ENCODE measurements at places on chromosomes 12 and 14.

DNA sequence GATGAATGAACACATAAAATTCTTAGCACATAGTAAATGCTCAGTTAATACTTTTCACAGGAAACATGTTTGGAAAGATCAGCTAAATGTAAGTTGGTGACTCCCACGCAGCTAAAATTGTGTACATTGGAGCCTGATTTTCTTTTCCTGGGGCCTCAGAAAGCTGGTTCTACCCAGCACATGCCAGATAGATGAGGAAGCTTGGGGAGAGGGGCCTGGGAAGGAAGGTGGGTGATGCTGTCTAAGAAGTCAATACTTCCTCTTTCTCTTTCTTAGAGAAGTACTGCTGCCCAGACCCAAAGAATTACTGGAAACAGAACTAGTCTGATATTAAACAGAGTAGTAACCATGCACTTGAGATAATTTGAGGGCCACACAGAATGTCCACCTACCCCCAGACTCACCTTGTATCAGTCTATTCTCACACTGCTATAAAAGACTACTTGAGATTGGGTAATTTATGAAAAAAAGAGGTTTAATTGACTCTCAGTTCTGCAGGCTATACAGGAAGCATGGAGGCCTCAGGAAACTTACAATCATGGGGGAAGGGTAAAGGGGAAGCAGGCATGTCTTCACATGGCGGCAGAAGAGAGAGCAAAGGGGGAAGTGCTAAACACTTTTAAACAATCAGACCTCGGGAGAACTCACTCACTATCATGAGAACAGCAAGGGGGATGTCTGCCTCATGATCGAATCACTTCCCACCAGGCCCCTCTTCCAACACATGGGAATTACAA lies 123.3 kb upstream of the MED13L start:
- DNase-seq: no peak

DNA sequence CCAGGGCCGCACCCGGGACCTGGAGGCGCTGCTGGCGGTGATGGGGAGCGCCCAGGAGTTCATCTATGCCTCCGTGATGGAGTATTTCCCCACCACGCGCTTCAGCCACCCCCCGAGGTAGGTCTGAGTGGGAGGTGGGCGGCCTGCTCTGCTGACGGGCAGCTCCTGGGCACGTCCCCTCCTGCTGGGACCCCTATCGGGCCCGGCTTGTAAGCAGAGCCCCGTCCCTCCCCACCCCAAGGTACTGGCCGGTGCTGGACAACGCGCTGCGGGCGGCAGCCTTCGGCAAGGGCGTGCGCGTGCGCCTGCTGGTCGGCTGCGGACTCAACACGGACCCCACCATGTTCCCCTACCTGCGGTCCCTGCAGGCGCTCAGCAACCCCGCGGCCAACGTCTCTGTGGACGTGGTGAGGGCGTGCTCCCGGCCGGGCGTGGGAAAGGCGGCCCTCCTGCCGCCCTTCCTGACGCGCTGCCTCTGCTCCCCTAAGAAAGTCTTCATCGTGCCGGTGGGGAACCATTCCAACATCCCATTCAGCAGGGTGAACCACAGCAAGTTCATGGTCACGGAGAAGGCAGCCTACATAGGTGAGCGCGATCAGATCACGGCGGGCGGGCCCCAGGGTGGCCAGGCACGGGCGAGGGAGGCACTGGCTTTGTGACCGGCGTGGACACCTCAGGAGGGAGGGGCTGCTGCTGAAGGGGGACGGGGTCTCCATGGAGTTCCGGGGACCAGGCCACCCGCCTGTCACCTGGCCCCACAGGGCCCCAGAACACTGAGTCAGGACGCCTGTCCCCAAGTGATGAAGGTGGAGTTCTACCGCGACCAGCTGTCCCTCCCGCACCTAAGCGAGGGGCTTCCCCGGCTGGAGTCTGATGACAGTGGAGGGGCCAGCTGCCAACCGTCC lies 7.3 kb downstream of the PLD4 start:
- DNase-seq: no peak

GRCh38 chr12:15522574-15523187 lies 200.4 kb downstream of the PTPRO start:
- DNase-seq: no peak

GRCh38 chr12:40583743-40584142 lies 108.5 kb upstream of the CNTN1 start:
- DNase-seq: no peak

DNA sequence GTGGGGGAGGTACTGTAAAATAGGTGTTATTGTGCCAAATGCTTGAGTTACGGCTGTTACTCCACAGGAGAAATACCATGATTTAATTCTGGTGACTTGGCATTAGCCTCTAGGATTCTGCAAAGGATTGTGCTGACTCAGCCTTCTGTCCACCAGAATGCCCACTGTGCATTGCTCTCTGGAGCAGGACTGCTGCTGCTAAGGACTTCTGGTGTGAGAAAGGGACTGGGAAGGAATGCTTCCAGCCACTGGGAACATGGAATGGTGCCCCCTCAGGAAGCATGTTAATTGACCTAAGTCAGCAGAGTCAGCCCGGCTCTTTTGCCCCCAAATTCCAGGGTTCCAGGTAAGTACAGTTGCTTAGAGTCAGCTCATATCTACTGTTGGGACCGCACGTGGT lies 32.9 kb downstream of the ZFHX2 start:
- DNase-seq: no peak

GRCh38 chr12:1162081-1162760 lies 171.2 kb downstream of the ERC1 start:
- no peak for DNase-seq

GRCh38 chr14:52987514-52987913 lies 36.7 kb upstream of the FERMT2 start:
- DNase-seq: no peak

DNA sequence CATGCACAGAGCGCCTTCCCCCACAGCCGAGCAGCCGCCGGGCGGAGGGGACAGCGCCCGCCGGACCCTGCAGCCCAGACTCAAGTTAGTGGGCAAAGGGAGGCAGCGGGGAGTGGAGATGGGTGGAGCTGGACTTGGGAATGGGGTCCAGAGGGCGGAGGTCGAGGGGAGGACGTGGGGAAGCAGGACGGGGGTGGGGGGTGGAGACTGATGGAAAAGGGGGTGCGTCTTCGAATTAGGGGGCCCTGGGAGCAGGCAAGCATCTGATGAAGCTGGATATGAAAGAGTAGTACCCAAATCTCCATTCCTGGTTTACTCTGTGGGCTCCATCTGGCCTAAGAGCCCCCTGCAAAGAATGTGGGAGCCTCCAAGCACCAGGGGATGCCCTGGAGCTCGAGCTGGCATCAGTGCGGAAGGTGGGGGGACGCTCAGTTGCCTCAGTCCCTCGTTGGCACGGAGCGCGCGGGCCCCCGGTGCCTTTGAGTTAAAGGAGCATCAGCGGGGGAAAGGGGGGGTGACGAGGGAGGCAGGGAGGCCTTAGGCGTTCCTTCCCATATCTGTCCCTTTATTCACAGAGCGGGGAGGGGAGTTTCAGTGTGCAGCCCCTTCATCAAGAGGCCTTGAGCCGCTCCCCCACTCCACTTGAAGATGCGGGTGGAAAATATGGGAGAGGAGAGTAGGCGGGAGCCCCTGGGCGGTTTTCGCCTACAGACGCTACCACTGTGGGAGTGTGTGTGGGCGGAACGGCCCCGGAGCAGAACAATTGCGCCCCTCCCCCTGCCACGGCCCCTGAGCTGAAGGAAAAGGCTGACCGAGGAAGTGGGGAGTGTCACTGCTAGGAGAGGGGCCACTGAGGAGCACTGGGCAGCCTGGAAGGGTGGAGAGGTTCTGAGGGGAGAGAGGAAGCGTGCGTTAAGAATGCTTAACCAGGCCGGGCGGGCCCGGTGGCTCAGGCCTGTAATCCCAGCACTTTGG lies 644 bp downstream of the NAB2 start:
- no peak for DNase-seq

GRCh38 chr14:103227094-103227768 lies 104.0 kb downstream of the TNFAIP2 start:
- DNase-seq: no peak

DNA sequence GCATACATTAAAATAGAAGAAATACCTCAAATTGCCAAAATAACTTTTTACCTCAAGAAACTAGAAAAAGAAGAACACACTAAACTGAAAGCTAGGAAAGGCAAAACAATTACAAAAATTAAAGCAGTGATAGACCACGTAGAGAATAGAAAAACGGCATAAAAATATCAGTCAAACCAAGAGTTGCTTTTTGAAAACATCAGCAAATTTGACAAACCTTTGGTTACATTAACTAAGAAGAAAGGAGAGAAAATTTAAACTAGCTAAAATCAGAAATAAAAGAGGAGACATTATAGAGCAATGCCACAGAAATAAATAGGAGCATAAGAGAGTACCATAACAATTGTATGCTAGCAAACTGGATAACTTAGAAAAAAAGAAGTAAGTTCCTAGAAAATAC lies 553.8 kb downstream of the CCER1 start:
- no peak for DNase-seq

- DNase-seq: no peak
Observed at GRCh38 chr12:10130042-10130441, at the start of gene CLEC7A. Gene CLEC7A, minus strand, starts transcription at chr12:10130199. Its CDS starts 117 bp downstream, at chr12:10130082.

- DNase-seq: no peak
Observed at GRCh38 chr14:43894534-43894933, 612.5 kb downstream of the FSCB start.

DNA sequence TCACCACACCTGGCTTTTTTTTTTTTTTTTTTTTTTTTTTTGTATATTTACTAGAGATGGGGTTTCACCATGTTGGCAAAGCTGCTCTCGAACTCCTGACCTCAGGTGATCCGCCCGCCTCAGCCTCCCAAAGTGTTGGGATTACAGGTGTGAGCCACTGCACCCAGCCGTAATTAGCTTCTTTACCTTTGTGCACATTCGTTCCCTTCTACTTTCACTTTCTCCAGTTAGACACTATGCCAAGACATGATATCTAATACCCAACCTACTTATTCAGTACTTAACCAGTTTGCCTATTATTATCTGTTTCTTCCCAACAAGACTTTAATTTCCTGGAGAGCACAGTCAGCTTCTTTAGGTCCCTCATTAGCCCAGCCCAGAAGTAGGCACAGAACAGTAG lies 5.3 kb downstream of the STYK1 start:
- no peak for DNase-seq

DNA sequence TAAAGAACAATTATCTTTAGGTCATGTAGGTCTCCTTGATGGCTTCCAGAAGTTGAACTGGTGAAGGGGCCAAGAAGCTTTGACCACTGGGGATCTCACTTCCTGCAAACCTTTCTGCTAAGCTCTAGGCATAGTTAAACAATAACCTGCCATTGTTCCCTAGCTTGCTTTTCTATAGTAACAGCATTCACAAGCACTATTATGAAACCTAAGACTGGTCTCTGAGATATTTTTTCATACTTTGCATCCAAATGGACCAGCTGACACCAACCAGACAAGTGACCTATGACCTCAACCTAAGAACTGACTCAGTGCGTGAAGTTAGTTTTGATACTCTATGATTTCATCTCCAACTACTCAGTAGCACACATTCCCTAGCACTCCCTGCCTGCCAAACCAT lies 129.1 kb downstream of the PTPRB start:
- DNase-seq: no peak

GRCh38 chr12:59700153-59700450 lies 104.3 kb downstream of the SLC16A7 start:
- DNase-seq: no peak

GRCh38 chr12:5264006-5264405 lies 167.9 kb upstream of the NTF3 start:
- DNase-seq: no peak

GRCh38 chr12:16258963-16259362 lies 18.5 kb downstream of the SLC15A5 start:
- no peak for DNase-seq

DNA sequence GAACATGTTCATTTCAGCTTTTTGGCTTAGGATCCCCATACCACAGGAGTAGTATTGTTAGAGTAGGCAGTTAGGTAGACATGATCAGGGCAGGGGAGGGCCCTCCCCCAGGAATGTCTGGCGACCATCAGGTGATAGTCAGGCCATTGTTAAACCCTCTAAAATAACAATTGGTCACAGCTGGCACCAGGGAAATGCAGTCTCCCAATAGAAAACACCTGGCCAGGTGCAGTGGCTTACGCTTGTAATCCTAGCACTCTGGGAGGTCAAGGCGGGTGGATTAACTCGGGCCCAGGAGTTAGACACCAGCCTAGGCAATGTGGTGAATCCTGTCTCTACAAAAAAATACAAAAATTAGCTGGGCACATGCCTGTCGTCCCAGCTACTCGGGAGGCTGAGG lies 187.1 kb downstream of the MON2 start:
- no peak for DNase-seq

- no peak for DNase-seq
Observed at GRCh38 chr14:91511043-91511383, 903 bp upstream of the PPP4R3A start.

GRCh38 chr12:116656306-116656705 lies 81.6 kb downstream of the SPRING1 start:
- DNase-seq: no peak

DNA sequence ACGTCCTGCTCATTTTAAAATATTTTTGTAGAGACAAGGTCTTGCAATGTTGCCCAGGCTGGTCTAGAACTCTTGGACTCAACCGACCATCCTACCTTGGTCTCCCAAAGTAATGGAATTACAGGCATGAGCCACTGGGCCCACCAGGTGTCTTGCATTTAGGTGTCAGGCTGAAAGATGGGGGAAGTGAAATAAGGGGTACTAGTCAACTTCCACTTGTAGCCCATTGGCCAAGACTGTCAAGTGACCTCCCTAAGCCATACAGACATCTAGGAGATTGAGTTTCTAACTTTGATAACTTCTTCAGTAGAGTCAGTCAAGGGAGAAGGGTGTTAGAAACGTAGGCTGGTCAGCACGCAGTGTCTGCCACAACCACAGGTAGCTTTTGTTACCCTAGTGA lies 32.0 kb downstream of the ARF6 start:
- DNase-seq: no peak

Measured in activated CD8-positive, alpha-beta memory T cell treated with anti-CD3 and anti-CD28 coated beads for 1 hour (primary cell).